BJ (cell line): ENCODE measurements at places on chromosomes 6 and 20.

- no peak for DNase-seq
Observed at GRCh38 chr20:51584116-51584515, 41.6 kb upstream of the NFATC2 start.

DNA sequence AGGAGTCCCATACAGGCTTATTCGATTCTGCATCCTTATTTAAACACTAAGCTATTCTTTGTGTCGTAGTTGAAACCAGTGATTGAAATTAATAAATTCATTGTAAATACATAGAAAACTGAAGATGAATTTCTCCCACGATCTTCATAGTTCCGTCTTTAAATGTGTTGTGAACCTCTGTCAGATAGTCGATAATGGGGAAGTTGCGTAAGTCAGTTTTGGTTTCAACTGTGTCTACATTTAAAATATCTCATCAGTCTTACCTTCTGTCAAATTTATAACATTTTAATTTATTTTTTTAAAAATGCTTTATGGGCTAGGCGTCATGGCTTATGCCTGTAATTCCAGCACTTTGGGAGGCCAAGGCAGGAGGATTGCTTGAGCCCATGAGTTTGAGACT lies 12.7 kb downstream of the STX11 start:
- DNase-seq: no peak

DNA sequence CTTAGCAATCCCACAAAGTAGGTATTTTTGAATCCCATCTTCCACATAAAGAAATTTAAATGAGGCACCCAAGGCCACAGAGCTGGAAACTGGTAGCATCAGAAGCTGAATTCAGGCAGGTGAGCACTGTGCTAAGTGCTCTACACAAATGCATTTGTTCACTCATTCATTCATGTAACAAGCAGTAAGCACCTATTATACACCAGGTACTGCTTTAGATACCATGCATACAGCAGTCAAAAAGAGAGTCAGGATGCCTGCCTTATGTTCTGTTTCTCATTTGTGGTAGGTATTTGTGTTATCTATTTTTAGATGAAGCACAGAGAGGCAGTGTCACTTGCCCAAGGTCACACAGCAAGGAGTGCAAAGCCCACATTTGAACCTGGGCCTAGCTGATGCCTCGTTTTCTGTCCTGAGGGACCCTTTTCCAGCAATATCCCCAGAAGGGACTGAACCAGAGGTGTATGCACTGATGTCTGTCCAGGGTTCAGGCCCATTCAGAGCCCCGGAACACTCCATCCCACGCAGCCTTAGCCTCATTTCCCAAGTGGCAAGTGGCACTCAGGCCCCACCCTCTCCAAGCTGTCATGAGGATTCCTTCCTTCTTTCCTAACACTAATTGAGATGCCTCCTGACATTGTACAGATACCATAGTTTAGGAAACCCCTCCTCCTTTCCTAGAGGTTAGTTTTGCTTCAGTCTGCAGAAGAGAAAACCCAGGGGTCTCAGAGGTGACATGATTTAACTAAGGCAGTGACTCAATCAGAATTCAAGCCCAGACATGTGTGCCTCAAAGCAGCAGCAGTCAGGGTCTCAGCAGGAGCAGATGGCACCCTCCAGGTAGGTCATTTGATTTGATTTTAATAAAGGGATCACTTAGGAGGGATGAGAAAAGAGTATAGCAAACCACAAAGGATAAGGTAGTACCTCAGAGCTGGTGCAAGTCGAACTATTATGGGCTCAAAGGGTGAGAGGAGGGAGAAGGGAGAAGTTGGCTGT lies 61.2 kb upstream of the SIRPA start:
- DNase-seq: no peak

- DNase-seq: no peak
Observed at GRCh38 chr6:80158478-80158989, 52.1 kb downstream of the BCKDHB start.

DNA sequence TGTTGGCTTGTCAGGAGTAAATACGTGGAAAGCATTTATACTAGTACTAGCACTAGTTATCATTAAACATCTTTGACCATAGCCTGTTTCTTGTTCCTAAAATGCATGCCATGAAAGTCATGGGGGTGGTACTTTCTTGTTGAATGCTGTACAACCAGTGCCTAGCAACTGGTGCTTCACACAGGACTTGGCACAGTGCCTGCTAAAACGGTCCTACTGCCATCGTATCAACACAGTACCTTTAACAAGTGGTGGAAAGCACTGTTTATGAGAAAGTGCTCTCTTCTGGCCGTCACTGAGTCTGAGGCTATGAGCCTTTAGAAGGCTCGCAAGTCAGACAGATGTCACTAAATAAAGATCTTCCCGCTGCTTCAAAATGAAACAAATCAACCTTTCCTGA lies 21.6 kb downstream of the ZNFX1 start:
- no peak for DNase-seq

- DNase-seq: no peak
Observed at GRCh38 chr20:14553774-14554534, 216.5 kb upstream of the FLRT3 start.

DNA sequence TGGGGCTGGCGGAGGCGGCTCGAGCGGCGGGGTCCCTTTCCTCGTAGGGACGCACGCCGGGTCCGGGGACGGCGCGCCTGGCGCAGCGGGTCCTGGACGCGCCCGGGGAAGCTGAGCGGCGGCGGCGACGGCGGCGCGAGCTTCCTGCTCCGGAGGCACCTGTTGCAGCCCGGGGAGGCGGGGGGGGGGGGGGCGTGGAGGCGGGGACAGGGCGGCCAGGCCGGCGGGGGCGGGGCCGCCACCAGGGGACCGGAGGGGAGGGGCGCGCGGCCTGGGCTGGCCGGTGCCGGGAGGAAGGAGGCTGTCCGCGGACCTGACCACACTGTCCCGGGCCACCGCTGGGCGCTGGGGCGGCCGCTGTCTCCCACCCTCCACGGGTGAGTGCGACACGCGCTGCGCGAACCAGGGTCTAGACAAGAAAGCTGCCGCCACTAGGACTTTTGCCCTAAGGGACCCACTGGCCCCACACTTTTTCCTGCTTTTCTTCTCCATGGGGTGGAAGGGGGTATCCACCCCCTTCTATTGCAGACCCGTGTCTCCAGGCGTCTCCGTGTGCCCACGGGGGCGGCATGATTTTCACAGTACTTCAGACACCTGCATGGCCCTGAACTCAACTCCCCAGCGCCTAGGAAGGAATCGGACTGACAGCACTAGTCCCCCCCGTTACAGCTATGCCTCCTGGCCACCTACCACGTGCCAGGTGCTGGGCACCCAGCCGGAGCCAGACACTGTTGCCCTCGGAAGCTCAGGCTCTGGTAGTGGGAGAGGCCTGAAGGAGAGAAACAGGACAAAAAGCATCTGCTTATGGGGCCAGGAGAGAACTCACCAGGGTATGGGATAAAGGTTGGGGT lies at the start of gene NFATC2:
TSS of gene NFATC2 (minus strand) at position 149 of the 851 bp plus-strand sequence. CDS start 220 bp downstream, outside the sequence.
- no peak for DNase-seq

DNA sequence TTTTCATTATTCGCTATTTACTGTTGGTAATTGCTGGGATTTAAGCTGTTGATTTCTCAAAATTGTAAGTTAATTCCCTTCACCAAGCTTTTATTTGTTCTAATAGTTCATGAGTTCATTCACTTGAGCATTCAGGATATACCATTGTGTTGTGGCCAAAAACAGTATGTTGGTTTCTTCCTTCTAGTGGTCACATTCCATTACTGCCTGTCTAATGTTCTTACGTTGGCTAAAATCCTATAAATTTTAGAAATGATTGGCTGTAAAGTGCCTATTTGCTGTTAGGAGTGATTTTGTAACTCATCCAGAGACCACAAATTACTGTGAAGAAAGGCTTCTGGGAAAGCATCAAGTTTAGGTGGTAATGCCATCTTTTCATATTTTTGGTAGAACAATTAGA lies 76.3 kb downstream of the FARS2 start:
- peak; percentile 13 for DNase-seq

DNA sequence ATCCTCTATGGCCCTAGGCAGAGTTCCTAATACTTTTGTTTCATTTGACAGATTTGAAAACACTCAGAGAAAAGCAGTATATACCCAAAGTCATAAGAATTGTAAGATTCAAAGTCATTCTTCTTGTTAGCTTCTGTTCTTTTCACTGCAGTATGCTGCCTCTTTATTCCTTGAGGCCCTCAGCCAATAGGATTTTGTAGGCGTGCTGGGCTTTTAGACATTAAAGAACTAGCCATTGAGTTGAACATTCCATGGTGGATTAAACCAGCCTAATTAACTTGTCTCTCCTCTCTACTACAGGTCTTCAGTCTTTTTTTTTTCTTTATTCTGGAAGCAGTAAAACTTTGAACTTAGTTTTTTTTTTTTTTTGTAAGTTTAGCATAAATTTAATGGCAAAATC lies 186.3 kb downstream of the PLCB4 start:
- no peak for DNase-seq

DNA sequence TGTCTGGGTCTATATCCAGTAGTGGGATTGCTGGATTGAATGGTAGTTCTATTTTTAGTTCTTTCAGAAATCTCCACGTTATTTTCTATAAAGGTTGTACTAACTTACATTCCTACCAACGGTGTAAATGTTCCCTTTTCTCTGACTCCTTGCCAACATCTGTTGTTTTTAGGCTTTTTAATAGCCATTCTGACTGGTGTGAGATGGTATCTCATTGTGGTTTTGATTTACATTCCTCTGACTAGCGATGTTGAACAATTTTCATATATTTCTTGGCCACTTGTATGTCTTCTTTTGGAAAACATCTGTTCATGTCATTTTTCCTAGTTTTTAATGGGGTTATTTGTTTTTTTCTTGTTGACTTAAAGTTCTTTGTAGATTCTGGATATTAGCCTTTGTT lies 99.3 kb downstream of the BMP2 start:
- peak; percentile 13 for DNase-seq

DNA sequence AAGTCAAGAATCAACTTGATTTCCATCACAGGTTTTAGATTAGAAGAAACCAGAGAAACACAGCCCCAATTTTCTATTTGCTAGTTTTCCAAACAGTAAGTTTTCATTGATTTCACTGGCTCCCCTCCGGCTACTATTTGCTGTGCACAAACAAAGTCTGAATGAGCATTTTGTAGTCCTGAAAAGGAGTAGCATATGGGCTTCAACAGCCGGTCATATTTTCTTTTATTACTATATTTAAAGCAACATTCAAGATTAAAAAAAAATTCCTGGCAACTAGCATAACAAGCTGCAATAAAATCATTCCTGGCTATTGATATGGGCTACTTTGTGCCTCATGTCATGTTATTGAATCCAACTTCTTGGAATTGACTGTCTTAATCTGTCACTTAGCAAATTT lies 48.3 kb downstream of the CARMIL1 start:
- no peak for DNase-seq

- no peak for DNase-seq
Observed at GRCh38 chr6:163954088-163954775, 539.7 kb downstream of the QKI start.

DNA sequence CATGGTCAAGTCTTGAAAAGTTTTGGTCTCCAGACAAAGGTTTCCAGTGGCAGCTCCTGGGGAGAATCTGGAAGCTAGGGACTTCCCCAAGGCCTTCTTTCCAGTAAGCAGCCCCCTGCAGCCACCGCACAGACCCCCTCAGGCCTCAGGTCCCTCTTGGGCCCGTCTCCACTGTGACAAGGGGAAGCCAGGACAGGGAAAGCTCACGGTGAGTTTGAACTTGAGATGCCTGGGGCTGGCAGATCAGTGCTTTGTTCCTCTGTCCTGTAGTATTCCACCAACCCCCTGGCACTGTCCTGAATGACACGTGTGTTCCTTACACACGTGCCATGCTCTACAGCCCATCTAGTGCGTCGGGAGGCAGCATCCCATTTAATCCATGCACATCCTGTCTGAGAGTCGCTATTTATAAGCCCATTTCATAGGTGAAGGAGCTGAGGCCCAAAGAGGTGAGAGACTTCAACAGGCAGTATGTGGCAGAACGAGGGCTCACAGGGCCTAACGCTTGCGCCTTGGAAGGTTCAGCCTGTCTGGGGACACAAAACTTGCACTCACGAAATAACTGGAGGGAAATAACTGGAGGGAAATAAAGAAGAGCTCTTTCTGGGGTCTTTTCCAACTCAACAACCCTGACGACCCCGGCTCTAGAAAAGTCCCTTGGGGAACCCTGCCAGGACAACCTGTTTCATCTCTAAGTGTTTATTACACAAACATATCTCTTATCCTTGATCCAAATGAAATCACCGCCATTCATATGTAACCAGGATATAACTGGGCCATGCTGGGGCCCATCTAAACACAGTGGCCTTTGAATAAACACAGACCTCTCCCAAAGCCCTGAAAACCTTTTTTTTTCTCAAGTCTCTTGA lies 123.0 kb downstream of the BANF2 start:
- no peak for DNase-seq

- no peak for DNase-seq
Observed at GRCh38 chr6:40723967-40724366, 136.8 kb upstream of the LRFN2 start.

- DNase-seq: no peak
Observed at GRCh38 chr6:166097914-166098522, 69.6 kb downstream of the TBXT start.

DNA sequence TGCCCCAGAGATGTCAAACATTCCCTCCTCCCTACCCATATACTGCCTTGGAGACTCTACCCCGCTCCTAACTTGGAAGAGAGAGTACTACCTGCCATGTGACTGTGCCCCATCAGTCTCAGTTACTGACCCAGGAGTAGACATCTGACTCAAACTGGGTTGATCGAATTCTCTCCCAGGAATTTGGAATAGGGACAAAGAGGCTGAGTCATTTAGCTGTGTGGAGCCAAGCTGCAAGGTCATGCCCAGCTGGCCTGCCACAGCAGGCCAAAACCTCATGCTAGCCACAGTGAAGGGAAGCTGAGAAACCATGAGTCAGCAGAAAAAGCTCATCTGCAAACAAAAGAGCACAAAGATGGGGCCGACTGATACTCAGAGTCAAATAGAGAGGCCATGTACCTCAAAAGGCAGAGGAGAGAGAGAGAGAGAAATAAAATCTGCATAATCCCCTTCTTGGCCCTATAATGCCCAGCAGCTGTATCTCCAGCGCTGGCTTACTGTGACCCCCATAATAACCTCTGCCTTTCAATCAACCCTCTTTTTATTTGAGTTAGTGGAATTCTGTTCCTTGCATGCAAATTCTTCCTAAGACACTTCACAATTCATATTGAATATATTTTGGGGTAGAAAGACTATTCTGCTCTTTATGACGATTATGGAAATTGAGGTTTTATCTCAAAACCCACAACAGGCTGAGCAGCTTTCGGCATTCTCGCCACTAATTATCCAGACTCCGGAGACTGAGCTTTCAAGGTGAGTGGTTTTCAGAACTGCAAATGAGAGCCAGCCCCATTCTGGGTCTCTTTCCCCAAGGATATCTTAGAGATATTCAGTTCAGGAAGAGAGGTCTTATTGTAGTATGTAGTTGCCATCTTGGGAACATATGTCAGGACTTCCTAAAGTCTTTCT lies 21.4 kb upstream of the AKIRIN2 start:
- peak; percentile 79 for DNase-seq

GRCh38 chr20:61951695-61952533 lies 113.8 kb downstream of the TAF4 start:
- no peak for DNase-seq

GRCh38 chr6:131167773-131168172 lies 32.5 kb downstream of the AKAP7 start:
- DNase-seq: no peak

DNA sequence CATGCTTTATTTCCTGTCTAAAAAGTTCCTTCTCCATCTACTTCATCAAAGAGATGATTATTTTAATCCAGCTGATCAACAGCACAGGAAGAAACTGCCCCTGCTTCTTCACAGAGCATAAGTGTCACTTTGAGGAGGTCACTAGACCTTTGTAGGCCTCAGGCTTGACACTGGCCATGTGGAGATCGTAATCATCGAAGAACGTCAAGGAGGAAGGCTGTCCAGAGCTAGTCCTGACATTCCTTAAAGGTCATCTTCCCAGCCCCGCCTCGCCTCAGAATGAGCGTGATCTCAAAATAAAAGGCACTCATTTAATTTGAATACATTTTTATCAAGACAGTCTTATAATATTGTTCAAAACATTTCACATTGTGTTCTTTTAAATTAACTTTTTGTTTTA lies 445.7 kb upstream of the CDH4 start:
- DNase-seq: no peak
